Right renal cortex interstitium (tissue), 3 donors: ENCODE measurements at places on chromosomes 2 and 18.

DNA sequence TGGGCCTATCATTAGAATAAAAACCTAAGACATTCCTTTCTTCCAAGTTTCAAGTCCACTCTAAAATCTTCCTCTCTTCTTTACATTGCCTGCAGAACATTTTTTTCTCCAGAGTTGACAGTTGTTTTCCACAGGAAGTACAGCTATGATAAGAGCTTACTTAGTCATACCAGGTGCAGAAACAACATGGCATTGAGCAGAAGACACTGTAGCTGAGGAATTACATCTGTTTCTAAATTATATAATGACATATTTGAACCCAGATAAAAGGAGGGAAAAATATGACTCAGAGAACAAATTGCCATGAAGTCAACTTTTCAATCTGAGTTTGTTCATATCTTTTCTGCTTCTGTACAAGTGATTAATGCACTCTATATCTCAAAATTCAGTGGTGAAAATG is 30.2 kb downstream of the CMPK2 start:
- DNase-seq = no peak

DNA sequence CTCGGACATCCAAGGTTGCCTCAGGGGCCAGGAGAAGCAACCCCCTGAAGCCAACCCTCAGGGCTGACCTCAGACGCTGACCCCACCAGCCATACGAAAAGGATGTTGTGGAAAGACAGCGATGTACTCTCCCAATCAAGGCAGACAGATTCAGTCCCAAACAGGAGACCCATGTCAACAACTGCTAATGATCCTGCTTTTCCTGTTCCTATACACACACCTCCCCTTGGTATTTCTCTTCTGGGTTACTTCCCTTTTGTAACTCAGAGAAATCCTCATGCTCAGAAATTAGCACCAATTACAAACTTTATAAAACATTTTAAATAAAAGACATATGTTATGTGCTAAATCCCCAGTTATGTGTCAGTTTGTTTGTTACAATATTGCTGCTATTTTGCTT is 120.8 kb downstream of the PID1 start:
- DNase-seq = no peak

GRCh38 chr2:72722492-72723070 is 103.3 kb downstream of the EXOC6B start:
- DNase-seq = no peak

DNA sequence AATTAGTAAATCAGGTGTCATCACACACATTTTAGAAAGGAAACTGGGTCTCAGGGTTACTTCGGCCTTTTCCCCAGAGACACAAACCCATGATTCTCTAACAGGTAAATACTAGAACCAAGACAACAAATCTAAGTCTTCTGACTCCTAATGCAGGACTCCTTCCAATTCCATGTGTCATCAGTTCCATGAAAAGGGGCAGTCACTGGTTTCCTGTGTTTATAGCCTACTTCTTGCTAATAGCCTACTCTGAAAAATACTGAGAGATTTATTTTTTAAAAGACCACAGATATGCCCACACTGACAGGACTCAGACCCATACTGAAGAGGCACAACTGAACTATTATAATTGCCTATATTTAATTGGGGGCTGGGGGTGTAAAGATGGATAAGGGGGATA is 33.0 kb downstream of the RAB1A start:
- DNase-seq = no peak

DNA sequence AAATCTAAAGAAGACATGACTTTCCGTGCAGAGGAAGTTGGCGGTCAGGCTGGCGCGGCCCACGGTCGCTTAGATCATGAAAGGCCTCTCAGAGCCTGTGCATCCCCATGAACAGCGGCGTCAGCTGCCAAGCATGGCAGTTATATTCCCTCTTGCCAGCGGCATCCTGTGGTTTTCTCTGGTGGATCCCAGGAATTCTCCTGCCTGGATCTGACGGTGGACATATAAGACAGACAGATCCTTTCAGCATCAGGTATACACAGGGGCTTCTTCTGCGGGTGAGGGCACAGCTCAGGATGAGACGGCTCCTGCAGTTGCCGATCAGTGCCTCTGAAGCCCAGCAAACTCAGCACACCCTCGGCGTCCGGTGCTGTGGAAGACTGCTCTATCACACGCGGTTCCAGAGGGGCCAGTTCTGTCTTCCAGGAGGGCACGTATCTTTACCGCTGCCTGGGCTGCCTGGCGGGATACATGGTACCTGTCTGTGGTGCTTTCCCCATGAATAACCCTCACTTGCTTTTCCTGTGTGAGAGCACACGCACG is 157.8 kb downstream of the LDLRAD4 start:
- DNase-seq = no peak

DNA sequence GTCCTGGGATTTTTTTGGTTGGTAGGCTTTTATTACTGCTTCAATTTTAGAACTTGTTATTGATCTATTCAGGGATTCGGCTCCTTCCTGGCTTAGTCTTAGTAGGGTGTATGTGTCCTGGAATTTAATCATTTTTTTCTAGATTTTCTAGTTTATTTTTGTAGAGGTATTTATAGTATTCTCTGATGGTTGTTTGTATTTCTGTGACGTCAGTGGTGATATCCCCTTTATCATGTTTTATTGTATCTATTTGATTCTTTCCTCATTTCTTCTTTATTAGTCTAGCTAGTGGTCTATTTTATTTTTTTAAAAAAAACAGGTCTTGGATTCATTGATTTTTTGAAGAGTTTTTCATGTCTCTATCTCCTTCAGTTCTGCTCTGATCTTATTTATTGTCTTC is 193.3 kb upstream of the MAP2 start:
- no peak for DNase-seq

- no peak for DNase-seq
These were observed 800.9 kb downstream of the LRP1B start for GRCh38 chr2:141329964-141330363.

GRCh38 chr18:22830511-22830910 is 102.6 kb upstream of the RBBP8 start:
- no peak for DNase-seq

DNA sequence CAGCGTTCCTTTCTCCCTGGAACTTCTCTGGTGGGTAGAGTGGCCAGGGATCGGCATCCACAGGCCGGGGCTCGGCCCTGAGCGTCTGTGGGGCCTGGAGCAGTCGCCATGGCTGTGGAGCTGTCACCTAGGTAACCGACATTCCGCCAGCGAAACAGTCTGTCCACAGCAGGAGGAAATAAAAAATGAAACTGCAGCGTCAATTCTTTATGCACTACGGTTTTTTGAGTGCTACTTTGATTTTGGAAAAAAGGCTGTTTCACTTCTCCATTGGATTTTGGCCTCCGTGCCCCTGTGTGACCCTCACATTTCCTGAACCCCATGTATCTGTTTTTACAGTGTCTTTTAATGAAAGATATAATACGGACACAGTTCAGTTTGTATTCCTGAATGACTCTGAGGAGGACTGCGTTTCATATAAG is 163.4 kb downstream of the LDLRAD4 start:
- DNase-seq = peak; percentile 45

GRCh38 chr2:159456500-159457426 is 159.6 kb downstream of the BAZ2B start:
- DNase-seq = no peak

DNA sequence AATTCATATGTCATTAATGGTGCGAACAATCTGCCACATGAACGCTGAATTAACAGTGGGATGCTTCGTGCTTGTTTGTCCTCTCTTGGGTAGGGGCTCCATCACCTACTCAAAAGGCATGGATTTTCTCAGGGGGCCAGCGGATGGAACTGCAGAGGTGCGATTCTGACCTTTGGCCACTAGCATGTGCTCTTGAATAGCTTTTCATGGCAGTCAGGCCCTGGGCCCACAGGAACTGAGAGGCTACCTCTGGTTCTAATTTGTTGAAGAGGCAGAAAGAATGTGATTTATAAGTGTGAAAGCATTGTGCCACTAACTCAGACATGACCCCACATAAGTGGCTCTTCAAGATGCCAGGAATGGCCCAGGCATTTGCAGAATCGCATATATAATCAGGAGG is 283.2 kb downstream of the INSIG2 start:
- DNase-seq = no peak

DNA sequence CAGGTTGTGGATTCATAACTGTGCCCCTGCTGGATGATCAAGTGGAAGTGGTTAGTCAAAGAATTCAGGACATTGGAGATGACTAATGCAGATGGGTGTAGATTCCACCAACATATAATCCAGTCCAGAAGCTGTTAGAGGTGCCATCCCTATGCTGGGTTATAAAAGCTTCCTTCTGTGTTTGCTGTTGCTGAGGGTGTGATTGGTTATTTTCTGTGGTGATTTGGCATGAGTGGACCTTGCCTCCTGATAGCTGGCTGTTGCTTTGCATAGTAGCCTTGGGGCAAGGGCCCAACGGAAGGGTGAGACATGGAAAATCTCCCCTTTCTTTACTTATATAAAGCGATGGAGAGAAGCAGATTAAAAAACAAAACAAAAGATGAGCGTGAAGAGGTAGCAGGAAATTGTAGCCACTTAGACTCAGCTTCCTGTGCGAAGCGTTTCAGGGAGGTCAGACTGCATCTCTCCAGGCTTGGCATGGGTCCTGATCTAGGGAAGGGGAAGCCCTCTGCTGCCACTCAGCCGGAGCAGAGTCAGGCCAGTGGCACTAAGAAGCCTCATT is 190.4 kb downstream of the FMNL2 start:
- no peak for DNase-seq

- no peak for DNase-seq
These were observed 40.3 kb downstream of the CYB5A start for GRCh38 chr18:74251297-74252038.

GRCh38 chr2:7044253-7045250 is 127.3 kb downstream of the RNF144A start:
- no peak for DNase-seq

GRCh38 chr2:33765122-33765521 is 166.0 kb upstream of the FAM98A start:
- no peak for DNase-seq

DNA sequence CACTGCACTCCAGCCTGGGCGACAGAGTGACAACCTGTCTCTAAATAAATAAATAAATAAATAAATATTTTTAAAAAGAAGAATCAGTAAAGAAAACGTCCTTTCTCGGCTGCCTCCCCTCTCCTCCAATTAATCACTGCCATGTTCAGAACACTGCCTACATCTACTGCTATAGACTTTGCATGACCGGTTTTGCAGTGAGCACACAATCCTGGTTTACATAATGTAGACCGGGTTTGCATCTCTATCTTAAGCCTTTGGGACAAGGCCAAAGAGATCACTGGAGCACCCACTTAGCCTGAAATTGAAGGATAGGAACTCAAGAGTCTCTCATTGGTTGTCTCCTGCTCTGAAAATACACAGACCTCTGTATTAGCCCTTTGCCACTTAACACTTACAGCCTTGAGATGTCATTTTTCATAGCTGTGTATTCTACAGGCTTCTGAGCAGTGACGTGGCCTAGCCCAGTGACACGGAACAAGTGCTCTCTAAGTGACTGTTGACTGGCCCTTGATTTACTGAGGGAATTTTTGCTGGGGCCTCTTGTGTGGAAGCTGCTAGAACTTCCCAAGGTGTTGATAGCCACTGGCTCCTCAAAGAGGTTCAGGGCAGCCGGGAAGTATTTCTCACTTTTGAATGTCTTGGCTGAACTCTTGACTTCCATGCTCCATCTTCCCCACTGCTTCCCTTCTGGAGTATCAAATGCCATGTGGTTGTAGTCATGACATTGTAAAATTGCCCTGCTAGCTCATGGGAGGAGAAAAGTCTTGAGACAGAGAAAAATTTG is 45.3 kb upstream of the CCBE1 start:
- DNase-seq = no peak

DNA sequence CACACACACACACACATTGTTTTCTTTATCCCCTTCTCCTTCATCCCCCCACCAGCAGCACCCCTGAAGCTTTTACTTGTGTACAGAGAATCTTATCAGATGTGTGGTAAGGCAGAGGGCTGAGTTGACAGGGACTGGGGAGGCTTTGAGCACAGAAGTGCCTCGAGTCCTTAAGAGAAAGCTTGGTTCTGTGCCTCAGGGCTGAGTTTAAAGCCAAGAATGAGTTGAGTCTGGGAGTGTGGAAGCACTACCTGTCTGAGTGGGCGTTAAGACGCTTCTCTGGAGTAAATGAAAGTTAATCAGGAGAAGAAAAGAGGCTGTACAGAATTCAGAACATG is 2.7 kb downstream of the ID2 start:
- no peak for DNase-seq

- DNase-seq = peak; percentile 78
These were observed at the start of gene MTERF4 for GRCh38 chr2:241102239-241102803. Gene MTERF4, minus strand, starts transcription at chr2:241102287. Its CDS starts 14 bp downstream, at chr2:241102273.

GRCh38 chr2:241901500-241902351 is 32.2 kb downstream of the RTP5 start:
- DNase-seq = no peak

- DNase-seq = no peak
These were observed 432.8 kb downstream of the METTL4 start for GRCh38 chr18:2138552-2138951.

DNA sequence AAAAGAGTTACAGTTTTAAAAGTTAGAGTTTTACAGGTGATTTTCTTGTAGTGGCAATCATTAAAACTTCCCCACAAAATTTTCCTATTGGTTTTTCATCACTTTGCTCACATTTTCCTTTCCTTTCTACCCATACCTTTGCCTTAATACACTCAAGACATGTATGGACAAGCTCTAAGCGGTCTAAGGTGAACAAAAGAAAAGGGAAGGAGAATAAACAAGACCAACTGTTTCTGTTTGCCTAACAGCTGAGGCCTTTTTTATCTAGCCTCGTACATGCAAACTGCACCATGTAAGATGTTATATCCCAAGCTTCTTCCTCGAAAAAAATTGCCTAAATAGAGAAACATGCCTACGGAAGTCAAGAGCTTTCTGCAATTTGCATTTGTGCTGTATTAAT is 33.9 kb upstream of the TBC1D8 start:
- no peak for DNase-seq

- DNase-seq = no peak
These were observed 225.1 kb upstream of the KLHL29 start for GRCh38 chr2:23159746-23160405.

- DNase-seq = no peak
These were observed 36.3 kb downstream of the BMP10 start for GRCh38 chr2:68834737-68835376.

DNA sequence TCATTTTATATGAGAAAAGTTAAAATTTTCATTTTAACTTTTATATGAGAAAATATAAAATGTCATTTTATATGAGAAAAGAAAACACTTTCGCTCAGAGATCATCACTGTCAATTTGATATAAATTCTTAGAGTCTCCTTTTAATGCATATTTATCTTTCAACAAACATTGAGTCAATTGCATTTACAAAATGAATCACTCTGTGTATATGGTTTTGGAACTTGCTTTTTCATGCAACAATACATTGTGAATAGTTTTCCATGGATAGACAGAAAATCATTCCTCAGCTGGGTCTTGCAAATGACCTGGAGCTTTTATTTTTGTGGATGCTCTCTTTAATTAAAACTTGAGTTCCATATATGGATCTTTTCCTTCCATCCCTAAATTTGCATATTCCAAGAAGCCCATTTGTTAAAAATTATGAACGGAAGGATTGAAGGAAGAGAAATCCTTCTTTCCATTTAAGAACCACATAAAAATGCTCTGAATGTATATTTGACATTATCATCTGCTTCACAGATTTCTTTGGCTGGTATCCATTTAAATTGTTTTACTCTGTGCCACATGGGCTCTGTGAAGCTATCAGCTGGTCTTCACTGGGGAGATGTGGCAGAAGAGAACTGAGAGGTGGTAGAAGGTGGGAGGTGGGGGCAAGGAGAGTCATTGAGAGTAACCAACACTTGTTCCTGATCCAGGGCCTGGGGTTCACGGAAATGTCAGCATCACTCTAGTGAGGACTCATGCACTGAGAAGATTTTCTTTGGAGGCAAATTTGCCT is 104.1 kb downstream of the QPCT start:
- no peak for DNase-seq

- DNase-seq = no peak
These were observed 19.4 kb downstream of the TRAPPC12 start for GRCh38 chr2:3398857-3399256.

- no peak for DNase-seq
These were observed 14.7 kb downstream of the CAPN10 start for GRCh38 chr2:240601061-240601830.
